ENCODE measurements at places on chromosomes 6 and 20. TPM values are rescaled to one million over a fixed set of nuclear protein-coding genes. Genes with fewer than 3 reads are reported as not detected.

DTD1 gene
- 64.4 TPM for total RNA-seq

ALDH5A1 gene
- total RNA-seq: 0.09 TPM

GRIK2 gene
- total RNA-seq: not detected

HUS1B gene
- 0.43 TPM for total RNA-seq

CLPSL1 gene
- total RNA-seq: not detected

PI16 gene
- total RNA-seq: 4.7 TPM

PLN gene
- under 0.01 TPM for total RNA-seq

MEI4 gene
- total RNA-seq: not detected

SAMHD1 gene
- total RNA-seq: 29.8 TPM

PRSS35 gene
- total RNA-seq: 3.9 TPM

PHIP gene
- total RNA-seq: 18.4 TPM

LST1 gene
- 0.09 TPM for total RNA-seq

MTFR2 gene
- 0.16 TPM for total RNA-seq

ZNF391 gene
- total RNA-seq: 1.0 TPM

TRIM40 gene
- not detected for total RNA-seq

KHDC1L gene
- not detected for total RNA-seq

CRISP3 gene
- total RNA-seq: not detected

SYNJ2 gene
- total RNA-seq: 27.1 TPM

RFX6 gene
- total RNA-seq: not detected

SRMS gene
- total RNA-seq: not detected

TULP1 gene
- total RNA-seq: not detected

GRM1 gene
- total RNA-seq: 0.17 TPM

PRKN gene
- total RNA-seq: 4.0 TPM

ACTL10 gene
- 1.9 TPM for total RNA-seq

GHRH gene
- not detected for total RNA-seq

PTP4A1 gene
- 28.7 TPM for total RNA-seq

LSM2 gene
- 19.1 TPM for total RNA-seq

CCDC28A gene
- total RNA-seq: 18.3 TPM

PPP1R16B gene
- total RNA-seq: under 0.01 TPM

HLA-DRA gene
- 0.17 TPM for total RNA-seq

CRIP3 gene
- total RNA-seq: 0.77 TPM

FOXO3 gene
- total RNA-seq: 41.4 TPM

KCNG1 gene
- total RNA-seq: 5.5 TPM

IL17F gene
- total RNA-seq: not detected

CPNE5 gene
- total RNA-seq: 0.47 TPM

HTR1B gene
- total RNA-seq: not detected

HIVEP1 gene
- 6.0 TPM for total RNA-seq

C6orf141 gene
- 0.17 TPM for total RNA-seq

TRAPPC3L gene
- total RNA-seq: 0.09 TPM

GPSM3 gene
- 0.95 TPM for total RNA-seq

ADAT2 gene
- total RNA-seq: 2.1 TPM

ZC2HC1B gene
- not detected for total RNA-seq

PDE7B gene
- total RNA-seq: 43.3 TPM

SCUBE3 gene
- 2.8 TPM for total RNA-seq

PLG gene
- not detected for total RNA-seq

KIAA0408 gene
- 1.4 TPM for total RNA-seq

TSPYL4 gene
- total RNA-seq: 4.5 TPM

SSTR4 gene
- not detected for total RNA-seq

SLC35F1 gene
- total RNA-seq: under 0.01 TPM

BNIP5 gene
- under 0.01 TPM for total RNA-seq

TMEM200A gene
- 31.3 TPM for total RNA-seq

C20orf173 gene
- not detected for total RNA-seq

TLDC2 gene
- total RNA-seq: 0.09 TPM

C6orf132 gene
- 0.63 TPM for total RNA-seq

PPARD gene
- 5.8 TPM for total RNA-seq

ZDHHC14 gene
- 3.5 TPM for total RNA-seq

TCF21 gene
- total RNA-seq: 36.7 TPM

Measured in bronchial smooth muscle cell (primary cell).